ENCODE measurements at places on chromosomes 6 and 20.

GRCh38 chr6:40457261-40457660 is 129.9 kb downstream of the LRFN2 start:
- no peak for DNase-seq

DNA sequence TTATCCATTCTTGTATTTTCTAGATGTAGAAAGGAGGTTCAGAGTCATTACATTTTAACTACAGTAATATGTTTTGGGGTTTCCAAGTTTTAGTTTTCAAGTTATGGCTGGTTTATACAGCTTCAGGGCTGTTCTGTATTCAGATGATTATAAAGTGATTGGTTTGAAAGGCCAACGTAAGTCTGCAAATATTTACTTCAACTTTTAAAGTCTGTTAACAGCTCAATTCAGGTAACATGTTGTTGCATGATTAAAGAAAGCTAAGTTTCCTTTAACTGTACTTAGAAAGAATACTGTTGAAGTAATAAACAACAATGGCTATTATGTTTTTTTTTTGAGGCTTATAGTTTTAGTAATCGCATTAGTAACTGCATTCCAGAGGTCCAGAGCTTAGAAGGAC is 22.8 kb upstream of the GCLC start:
- DNase-seq, result no peak

- DNase-seq, result no peak
Observed at GRCh38 chr6:16038938-16039337, 89.9 kb upstream of the MYLIP start.

DNA sequence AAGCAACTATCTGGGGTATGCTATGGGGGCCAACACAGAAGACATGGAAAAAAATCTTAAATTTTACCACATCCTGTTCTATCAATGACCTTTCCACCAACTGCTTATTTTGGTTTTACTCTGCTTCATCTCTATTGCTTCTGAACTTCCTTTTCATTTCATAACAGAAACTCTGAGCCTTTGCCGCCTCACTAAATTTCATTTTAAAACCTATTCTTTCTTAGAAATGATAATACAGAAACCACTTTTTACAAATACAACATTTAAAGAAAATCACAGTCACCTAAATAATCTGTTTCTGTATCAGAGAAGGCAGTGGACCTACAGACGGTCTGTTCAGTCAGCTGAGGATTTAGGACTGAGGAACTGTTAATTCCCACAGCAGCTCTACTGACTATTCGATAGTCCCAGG is 117.5 kb downstream of the KCNQ5 start:
- DNase-seq, result no peak

DNA sequence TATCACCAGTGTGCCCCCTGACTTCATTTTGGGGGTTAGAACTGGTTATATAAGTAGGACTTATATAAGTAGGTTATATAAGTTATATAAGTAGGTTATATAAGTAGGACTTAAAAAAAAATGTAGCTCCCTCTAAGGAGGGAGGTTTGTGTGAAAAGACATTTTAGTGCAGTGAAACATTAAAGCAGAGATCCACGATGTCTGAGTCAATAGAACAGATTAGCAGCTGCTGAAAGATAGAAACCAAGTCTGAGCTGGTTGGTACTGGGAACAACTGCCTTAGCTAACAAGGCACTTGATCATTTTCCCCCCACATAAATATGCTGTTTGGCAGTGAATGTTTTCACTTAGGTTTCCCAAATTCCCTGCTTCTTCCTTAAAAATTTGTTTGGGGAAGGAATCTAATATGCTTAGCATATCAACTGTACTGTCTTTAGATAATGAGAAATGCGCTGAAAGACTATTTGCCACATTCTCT is 2.1 kb upstream of the RPS12 start:
- DNase-seq, result no peak

DNA sequence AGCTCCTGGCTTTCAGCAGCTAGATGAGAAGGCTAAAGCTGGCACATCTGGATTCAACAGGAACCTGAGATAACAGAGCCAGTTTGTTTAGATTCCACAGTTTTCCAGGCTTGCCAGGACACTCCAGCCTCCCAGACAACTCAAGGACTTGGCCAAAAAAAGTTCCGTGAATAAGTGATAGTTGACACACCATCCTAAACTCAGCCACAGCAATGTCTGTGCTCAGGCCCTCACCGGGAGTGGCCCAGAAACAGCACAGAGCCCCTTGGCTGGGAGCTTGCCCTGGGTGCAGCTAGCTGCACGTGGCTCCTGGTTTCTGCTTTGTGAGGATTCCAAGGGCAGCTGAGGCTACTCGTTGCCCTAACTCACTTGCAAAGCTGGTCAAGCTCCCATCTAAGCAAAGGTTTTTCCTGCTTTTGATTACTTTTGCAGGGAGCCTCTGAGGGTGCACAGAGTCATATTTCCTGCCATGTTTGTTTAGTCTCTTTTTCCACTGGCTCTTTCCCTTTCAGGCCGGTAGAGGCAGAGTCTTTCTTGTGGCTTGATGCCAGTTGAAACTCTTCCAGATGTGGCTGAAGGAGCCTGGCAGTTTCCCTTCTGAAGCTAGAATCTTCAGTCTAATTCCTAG is 118.3 kb upstream of the ECI2 start:
- no peak for DNase-seq

DNA sequence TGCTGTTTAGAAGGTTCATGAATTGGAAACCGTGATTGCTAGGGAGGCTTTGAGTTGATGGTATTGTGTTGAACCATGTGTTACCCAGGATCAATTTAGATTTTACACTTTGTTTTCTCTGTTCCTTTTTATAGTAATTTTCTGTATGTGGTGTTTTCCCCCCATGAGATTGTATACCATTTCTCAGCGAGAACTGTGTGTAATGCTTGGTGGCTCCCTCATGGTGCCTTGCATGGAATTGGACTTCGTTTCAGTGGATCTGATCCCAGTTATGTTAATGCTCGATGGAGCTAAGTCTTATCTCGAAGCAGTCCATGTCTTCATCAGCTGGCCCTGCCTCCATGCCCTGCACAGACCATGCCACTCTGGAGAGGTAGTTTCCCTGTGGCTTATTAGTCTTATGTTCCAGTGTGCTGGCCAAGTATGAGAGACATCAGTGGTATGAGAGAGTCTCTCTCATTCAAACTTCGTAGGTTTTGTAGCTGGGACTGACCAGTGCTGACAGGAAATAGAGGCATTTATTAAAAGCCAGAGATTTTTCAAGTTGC is 18.7 kb downstream of the PTPN1 start:
- no peak for DNase-seq

GRCh38 chr20:8809107-8809953 is 259.6 kb upstream of the PLCB4 start:
- no peak for DNase-seq

GRCh38 chr6:97052152-97052787 is 127.7 kb downstream of the KLHL32 start:
- no peak for DNase-seq

All from activated CD8-positive, alpha-beta memory T cell treated with anti-CD3 and anti-CD28 coated beads, Interleukin-2, amount 50 U/mL, for 48 hours (primary cell).